Myometrial cell (primary cell): ENCODE measurements at places on chromosomes 4 and X. TPM values are rescaled to one million over a fixed set of nuclear protein-coding genes. Genes with fewer than 3 reads are reported as not detected.

TMEM31 gene
- total RNA-seq = not detected in 2 replicates

SMAD1 gene
- total RNA-seq = 3.7 and 10.8 TPM in 2 replicates

DUX4 gene
- total RNA-seq = not detected in 2 replicates

RAB28 gene
- total RNA-seq = 15.6 and 23.2 TPM in 2 replicates

SPANXD gene
- total RNA-seq = not detected in 2 replicates

IL2RG gene
- not detected in 2 replicates for total RNA-seq

HSFX3 gene
- not detected in 2 replicates for total RNA-seq

NDST3 gene
- total RNA-seq = not detected in 2 replicates

PABPC5 gene
- 1.2 TPM in 2 replicates for total RNA-seq

ADH1C gene
- total RNA-seq = not detected in 2 replicates

POU4F2 gene
- total RNA-seq = not detected in 2 replicates

SMARCA1 gene
- 25.9 and 37.4 TPM in 2 replicates for total RNA-seq

KCNIP4 gene
- total RNA-seq = not detected in 2 replicates

UGT2B10 gene
- total RNA-seq = not detected in 2 replicates

PIN4 gene
- 9.7 and 10.7 TPM in 2 replicates for total RNA-seq

RHOXF1 gene
- total RNA-seq = not detected in 2 replicates

NLRP2B gene
- not detected in 2 replicates for total RNA-seq

HTR2C gene
- total RNA-seq = not detected in 2 replicates

GPM6B gene
- 0.29 and 0.35 TPM in 2 replicates for total RNA-seq

MAOA gene
- 46.7 and 47.3 TPM in 2 replicates for total RNA-seq

TDO2 gene
- not detected in 2 replicates for total RNA-seq

SPANXA1 gene
- not detected in 2 replicates for total RNA-seq
